DMS79 treated with DMSO at 0.1 percent for 48 hours (cell line): ENCODE measurements at places on chromosomes 11 and 22.

GRCh38 chr11:8283465-8284230, 20.0 kb upstream of the LMO1 start:
- peak; percentile 81 for DNase-seq

- DNase-seq = no peak
These were observed 24.2 kb upstream of the PPARA start for GRCh38 chr22:46125816-46126765.

DNA sequence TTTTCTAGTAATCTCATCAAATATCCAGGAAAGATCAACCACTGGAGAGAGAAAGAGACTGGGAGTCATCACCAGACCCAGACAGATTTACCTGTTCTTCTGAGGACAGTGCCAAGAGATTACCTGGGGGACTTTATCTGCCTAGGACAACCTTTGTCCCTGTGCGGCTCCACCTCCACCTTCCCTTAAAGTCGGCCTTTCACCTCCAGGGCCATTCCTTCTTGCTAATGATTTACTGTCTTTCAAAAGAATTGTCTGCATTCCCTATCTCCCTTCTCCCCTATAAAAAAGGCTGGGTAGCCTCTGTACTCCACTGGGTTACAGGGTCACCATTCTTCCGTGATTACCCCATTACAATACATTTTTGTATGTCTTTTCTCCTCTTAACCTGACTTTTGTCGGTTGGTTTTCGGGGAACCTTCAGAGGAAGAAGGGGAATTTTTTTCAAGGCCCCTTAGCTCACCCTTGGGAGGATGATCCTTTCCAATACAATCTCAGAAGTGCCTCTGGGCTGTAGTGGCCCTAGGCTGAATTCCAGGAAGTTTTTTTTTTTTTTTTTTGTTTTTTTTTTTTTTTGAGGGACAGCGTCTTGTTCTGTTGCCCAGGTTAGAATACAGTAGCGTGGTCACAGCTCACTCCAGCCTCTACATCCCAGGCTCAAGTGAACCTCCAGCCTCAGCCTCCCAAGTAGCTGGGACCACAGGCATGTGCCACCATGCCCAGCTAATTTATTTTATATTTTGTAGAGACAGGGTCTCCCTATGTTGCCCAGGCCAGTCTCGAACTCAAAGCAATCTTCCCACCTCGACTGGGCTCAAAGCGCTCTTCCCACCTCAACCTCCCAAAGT, 1.5 kb upstream of the HMOX1 start:
- DNase-seq = no peak

DNA sequence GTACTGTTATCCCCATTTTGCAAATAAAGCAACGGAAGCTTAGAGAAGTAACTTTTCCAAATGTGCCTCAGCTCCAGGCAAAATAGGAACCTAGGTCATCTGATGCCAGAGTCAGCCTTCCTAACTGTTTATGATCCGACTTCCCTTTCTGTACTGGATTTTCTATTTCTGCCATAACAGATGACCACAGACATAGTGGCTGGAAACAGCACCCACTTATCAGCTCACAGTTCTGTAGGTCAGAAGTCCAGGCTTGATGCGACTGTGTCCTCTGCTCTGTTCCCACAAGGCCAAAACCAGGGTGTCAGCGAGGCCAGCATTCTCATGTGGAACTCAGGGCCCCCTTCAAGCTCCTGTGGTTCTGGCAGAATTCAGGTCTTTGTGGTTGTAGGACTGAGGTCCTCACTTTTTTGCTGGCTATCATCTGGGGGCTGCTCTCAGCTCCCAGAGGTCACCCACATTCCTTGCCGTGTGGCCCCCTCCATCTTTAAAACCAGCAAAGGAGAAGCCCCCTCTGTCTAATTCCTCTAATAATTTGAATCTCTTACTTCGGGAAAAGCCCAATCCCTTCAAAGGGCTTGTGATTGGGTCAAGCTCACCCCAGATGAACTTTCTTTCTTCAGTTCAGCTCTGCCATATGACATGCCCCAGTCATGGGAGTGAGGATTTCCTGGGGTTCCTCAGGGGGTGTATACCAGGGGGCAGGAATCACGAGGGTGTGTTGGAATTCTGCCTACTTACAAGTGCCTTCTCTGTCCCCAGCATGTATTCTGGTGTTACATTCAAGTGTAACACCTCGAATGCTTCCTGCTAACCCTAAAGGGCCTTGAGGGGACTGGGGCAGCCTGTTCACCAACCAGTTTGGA, 15.3 kb downstream of the KCNJ5 start:
- no peak for DNase-seq

- DNase-seq = no peak
These were observed 86.2 kb upstream of the LINC01488 start for GRCh38 chr11:69395287-69395686.

DNA sequence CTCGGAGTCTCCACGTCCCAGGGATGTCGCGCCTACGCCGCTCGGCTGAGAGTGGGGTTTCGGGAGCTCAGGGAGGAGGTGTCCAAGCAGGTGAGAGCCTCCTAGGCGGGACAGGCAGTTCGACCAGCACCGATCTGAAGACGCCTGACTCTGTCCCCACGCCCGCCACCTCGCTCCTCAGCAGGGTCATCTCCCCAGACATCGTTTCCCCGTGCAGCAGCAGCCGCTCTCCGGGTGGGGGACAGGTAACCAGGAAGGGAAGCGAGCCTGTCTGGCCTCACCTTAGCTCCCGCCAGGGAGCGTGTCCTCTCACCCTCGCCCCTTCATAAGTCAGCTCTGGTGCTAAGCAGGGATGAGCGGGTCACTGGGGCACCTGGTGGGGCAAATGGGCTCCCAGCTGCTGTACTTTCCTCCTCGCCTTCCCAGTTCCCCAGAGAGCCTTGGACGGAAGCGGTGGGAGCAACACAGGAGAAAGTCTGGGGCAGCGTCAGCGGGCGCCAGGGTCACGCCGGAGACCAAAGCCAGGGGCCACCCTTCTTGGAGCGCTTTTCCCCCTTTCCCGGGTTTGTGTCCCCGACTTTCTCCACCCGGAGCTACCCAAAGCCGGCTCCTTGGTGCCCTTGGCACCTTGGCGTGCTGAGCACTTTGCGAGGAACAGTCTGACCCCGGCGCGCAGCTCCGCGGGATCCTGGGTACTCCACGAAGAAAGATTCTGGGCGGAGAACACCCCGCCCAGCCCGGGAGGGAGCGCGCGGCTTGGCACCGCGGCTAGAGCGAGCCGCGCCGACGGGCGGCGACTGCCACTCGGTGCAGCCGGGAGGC, 1.6 kb downstream of the SPON1 start:
- DNase-seq = no peak

- DNase-seq = no peak
These were observed 38.3 kb upstream of the CXCR5 start for GRCh38 chr11:118845369-118845768.

DNA sequence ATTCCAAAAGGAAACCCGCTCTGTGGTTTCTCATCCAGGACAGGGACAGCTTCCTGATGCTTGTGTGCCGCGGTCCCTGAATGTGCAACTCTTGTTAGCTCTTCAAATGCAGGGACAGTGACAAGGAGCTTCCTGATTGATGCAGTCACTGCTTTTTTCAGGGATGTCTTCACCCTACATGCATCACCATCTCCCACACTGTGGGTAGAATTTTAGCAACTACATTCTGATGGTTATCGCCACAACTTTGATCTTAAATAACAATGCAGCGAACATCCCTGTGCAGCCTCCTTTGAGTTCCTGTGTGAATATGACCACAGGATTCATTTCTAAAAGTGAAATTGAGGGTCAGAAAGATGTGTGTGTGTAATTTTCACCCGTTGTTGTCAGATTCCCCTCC, 115.0 kb downstream of the GGTLC2 start:
- DNase-seq = no peak

DNA sequence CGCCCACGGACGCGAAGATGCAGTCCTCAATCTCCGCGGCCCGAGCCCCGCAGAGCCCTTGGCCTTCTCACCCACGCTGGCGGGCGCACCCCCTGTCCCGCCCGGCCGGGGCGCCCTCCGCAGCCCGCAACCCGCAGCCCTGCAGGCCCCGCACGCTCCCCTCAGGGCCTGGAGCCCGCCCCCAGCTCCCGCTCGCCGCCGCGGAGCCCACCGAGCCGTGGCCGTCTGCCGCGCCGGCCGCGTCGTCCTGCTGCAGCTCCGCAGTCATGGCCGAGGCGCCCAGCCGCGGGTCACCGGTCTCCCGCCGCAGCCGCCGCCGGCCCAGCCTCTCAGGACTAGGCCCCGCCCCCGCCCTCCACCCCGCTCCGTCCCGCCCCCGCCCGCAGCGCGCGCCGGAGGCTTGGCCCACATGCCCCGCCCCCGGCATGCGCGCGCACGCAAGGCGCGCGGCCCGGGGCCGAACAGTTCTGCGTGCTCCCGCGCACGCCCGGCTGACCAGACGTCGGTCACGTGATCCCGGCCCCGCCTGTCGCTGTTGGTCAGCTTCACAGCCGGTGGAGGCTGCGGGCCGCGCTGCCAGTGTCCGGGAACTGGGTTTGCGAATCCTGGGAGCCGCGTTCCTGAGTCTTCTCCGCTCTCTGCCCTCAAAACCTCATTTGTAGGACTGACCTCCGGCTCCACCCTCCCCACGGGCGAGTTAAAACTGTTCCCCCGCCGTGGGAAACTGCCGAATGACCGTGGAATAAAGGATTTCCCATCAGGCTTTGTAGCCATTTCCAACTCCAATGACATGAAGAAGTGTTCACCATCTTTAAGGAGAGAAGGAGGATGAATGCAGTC, at the start of gene USP28:
USP28 (minus strand) TSS at position 339 of the 840 bp plus-strand sequence; CDS start at position 268, 71 bp downstream.
- DNase-seq = peak; percentile 93

DNA sequence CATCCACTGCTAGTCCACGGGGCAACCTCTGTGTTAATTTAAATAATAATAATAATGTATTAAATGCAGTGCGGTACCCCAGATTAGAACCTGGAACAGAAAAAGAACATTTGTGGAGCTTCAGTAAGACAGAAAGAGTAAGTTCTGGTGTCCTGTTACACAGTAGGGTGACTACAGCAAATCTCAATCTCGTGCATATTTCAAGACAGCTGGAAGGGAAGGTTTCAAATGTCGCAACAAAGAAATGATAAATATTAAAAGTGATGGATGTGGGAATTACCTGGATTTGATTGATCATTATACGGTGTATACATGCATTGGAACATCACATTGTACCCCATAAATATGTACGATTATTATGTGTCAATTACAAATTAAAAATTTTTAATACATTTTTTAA, 1.7 kb upstream of the RAC2 start:
- no peak for DNase-seq

DNA sequence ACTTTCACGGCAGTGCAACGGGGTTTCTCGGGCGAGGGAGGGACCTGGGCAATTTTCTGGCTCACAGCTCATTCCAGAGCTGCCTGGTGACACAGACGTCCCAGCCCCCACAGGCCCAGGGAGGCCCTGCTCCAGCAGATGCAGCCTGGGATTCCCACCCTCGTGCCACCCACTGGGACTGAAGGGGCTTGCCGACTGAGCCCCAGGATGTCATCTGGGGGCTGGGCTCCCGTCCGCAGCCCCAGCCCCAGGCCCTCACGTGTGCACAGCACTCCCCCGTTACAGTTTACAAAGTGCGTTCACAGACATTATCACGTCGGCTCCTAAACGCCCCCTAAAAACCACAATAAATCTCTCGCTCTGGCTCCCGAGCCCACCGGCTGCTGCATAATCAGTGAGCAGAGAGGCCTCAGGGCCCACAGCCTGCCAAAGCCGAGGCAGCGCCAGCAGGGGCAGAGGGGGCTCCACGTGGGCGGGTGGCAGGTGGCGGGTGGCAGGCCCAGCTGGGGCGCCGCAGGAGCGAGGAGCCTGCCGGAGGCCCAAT, 76.9 kb upstream of the TCF20 start:
- DNase-seq = no peak

GRCh38 chr11:122137078-122137793, 21.2 kb upstream of the BLID start:
- DNase-seq = no peak

DNA sequence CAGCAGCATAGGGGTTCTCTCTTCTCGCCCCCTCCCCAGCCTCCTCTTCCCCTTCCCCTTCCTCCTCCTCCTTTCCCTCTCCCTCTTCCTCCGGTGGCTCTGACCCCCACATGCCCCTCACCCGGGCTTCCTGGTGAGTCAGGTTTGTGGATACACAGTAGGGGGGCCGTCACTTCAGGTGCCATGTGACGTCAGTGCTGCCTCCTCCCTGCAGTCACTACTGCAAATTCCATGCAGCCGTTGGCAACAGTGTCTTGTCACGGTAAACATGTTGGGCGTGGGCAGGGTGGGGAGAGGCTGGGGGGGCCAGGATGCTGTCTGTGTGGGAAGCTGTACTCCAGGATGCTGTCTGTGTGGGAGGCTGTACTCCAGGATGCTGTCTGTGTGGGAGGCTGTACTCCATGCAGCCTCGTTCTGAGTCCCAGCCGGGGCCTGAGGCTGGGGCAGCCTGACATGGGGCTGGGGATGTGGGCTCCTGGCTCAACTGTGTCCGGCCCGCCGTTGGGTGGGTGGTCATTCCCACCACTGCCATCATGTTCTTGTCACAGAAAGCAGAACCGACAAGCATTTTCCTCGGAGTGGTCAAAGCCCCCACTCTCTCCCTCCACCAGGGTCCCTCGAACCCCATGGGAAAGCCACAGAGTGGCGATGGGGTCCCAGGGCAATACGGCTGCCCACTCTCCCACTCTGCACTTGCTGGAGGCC, 2.4 kb upstream of the MUC2 start:
- no peak for DNase-seq

GRCh38 chr22:28074526-28074925, 155.5 kb upstream of the PITPNB start:
- DNase-seq = no peak

GRCh38 chr11:43947003-43947500, 4.6 kb downstream of the C11orf96 start:
- DNase-seq = no peak

- no peak for DNase-seq
These were observed 56.6 kb upstream of the SLC22A12 start for GRCh38 chr11:64534391-64534801.

DNA sequence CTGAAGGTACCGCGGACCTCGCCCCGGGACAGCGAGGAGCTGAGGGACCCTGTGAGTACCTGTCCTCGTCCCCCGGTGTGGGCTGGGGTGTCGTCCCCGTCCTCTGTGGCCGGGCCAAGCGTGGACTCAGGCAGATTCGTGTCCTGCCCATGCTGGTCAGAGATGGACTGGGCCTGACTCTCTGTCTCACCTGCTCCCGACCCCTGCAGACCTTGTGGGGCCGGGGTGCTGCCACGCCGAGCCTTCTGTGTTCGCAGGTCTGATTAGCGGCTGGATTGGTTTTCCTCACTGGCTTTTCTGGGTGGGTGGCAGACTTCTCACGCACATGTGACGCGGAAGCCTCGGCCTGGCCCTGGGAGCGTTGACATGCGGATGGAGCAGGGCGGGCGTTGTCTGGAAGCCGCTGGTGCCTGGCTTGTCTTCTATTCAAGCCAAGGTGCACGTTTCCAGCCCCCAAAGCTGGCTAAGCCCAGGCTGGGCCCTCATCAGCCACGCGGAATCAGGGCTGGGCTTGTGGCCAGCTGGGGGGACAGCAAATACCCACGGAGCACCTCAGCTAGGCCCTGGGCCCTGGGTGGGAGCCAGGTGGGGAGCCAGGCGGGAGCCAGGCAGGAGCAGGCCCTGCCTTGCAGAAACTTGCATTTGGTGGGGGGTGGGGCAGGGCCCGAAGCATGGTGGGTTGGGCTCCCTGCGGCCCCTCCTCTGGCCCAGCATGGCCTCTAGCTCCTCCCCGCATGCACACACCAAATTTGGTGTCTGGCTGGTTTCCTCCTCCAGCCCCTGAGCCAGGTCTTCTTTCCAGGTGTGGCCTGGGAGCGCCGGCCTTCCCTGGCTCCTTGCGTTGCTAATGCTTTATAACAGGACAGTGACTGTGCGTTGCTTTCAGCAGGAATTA, 7.0 kb downstream of the GRAMD4 start:
- no peak for DNase-seq

GRCh38 chr11:2721210-2721916, 21.6 kb upstream of the KCNQ1OT1 start:
- no peak for DNase-seq
